ENCODE measurements at places on chromosomes 2 and 18.

DNA sequence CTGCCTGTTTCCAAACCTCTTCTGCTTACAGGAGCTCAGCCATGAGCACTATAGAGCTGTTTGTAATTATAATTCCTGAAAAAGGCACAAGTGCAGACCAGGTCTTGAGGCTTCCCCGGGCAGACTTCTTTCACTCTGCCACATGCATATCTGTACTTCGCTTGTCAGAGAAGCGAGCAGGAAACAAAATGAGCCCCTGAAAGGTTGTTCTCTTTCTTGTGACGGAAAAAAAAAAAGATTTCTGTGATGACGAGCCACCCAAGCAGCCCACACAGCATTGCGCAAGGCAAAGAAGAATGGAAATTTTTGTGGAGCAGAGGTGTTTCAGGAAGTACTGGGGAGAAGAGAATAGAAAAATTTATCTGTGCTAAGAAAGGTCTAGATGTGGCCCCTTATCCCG, 54.0 kb upstream of the LINC00305 start:
- DNase-seq = no peak

DNA sequence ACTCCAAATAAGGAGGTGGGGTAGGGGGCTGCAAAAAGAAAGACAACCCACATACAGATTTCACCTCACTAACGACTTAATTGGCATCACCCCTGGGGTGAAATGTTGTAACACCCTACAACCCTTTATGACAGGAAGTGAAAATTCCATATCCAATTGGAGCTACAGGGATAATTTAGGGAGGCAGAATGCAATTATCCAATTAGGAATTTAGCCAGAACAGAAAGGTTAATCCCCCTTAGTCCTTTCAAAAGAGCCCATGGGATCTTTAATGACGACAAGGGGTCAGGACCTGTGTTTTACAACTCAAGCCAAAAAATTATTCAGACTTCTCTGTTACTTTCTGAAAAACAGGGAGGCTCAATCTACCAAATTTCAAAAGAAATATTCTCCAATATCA, 1027.1 kb downstream of the TMEM182 start:
- DNase-seq = no peak

GRCh38 chr18:70181725-70182124, 23.8 kb downstream of the RTTN start:
- DNase-seq = no peak

DNA sequence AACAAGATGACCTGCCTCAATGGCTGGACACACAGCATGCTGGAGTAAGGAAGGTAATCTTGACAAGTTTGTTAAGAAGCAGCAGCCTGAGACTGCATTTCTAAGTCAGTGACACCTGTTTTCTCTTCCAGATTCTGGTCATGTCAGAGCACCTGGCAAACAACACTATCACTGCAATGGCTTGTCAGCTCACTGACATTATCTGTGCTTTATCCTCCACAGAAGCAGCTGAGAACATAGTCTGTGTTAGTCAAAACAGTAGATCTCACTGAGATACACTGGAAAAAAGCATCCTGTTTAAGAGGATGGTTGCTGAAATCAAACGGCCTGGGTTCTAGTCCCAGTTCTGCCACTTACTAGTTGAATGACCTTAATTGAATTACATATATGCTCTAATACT, 355.2 kb downstream of the RIT2 start:
- DNase-seq = no peak

- no peak for DNase-seq
These were observed 57.4 kb upstream of the MSH2 start for GRCh38 chr2:47345590-47345924.

DNA sequence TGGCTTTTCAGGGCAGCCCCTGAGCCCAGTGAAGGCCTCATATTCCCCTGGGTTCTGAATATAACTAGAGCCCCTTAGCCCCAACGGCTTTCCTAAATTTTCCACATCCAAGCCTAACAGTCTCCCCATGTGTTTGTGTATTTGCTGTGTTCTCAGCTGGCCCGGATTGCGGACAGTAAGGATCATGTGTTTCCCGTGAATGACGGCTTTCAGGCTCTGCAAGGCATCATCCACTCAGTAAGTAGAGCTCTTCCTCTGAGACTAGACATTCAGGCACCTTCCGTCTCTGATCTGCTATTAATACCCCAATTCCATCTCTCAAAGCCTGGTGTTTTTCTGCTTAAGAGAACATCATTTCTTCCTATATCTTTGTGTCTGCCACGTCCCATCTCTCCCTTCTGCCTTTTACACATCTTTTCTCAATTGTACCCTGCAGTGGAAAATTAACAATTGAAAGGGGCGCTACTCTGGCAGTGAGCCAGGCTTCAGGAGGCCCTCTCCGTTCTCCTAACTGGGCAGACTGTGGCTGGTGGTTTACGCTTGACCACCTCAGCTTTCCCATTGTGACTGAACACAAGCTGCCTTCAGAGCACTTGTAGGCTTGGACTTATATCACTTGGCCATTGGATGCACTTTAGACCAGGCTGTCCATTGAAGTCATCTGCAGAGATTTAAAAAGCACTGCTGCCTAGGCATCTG, 64.4 kb downstream of the ANTXR1 start:
- no peak for DNase-seq

Data from activated CD4-positive, alpha-beta T cell treated with anti-CD3 and anti-CD28 coated beads, Interleukin-2, amount 50 U/mL, for 4 hours (primary cell).